ENCODE measurements at places on chromosomes 12 and 14.
A peak's percentile ranks its signal among the peaks of the same experiment; 100 is the strongest.

DNA sequence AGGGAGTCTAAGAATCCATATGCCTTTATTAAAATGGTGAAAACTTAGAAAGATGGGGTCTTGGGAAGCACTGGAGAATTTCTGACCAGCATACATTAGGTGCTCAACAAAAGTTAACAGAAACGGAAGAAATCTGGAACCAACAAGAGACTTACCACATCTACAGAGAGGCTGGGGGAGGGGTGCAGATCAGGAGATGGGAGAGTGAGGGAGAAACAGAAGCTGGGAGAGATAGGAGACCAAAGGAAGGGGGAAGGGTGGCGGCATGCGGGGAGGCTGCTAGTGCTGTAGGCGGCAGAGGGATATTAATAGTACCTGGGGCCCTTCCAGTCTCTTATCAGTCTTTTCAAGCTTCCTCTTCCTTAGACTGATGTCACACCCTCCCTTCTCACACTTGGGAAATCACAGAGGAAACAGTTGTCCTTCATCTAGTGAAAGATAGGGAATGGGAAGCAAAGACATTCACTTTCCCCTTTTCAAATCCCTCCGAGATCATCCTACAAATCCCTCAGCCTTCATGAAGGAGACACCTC lies 18.1 kb downstream of the ZBTB39 start:
- no peak for DNase-seq

DNA sequence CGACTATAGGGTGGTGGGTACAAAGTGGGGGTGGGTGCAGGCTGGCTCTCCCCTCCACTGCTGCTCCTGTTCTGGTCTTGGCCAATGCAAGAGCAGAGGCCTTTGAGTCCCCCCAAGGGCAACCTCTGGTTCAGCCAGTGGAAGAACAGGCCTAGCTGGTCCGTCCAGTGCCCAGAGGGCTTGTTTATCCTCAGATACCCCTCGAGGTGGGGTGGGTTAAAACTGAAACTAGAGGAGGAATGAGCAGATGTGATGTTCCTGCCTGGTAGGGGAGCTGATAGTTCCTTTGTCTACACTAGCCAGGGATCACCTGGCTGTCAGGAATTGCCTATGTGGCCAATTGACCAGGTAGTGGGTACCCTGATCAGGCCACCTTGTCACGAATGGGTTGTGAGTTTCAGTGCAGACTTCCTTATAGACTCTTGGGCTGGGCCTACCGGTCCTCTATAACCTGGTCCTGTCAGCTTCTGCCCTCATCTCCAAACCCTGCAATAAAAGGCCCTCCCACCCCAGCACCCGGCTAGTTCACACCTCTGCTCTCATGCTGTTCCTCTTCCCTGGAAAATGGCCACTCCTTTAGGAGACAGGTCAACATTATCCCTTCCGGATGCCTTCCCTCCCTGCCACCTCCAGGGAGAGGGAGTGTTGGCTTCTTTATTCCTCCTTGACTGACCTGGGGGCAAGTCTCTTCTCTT lies 10.7 kb upstream of the HSP90AA1 start:
- no peak for DNase-seq

- no peak for DNase-seq
Observed at GRCh38 chr14:104121142-104121541, 17.2 kb upstream of the KIF26A start.

DNA sequence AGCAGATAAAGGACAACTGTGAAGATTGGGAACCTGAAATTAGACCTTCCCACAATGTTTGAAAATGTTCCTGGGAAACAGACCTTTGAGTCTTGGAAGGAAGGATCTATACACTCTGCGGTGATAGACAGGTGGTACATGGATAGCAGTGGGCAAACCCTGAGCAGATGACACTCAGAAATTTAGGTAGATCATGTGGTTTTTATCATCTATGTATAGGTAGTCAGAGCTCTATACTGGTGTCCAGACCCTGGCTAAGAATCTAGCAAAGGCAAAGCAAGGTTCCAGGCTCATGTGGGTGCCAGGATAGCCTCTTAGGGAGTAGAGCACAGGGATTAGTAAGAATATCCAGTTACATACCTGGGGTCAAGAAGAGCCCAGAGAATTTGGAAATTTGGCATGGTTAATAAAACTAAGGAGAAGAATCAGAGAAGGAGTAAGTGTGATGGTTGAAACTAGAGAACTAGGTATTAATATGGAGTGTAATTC lies 331.2 kb upstream of the FBXO33 start:
- DNase-seq: no peak

DNA sequence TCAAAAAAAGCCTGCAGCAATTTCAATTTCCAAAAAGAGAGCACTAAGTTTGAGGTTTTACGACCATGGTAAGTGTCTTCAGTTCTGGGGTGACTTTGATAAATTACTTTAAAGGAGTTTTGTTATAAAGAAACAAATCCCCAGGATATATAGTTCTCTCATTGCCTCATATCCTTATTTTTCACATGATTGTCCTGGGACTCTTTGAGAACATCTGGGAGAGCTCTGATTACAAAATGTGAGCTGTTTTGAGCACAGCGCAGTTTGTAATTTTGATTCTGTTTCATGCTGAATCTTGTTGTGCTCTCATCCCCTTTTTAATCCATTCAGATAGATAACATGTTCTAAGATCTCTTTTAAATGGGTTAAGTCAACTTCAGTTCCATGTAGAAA lies 67.7 kb upstream of the DCN start:
- peak; percentile 63 for DNase-seq

DNA sequence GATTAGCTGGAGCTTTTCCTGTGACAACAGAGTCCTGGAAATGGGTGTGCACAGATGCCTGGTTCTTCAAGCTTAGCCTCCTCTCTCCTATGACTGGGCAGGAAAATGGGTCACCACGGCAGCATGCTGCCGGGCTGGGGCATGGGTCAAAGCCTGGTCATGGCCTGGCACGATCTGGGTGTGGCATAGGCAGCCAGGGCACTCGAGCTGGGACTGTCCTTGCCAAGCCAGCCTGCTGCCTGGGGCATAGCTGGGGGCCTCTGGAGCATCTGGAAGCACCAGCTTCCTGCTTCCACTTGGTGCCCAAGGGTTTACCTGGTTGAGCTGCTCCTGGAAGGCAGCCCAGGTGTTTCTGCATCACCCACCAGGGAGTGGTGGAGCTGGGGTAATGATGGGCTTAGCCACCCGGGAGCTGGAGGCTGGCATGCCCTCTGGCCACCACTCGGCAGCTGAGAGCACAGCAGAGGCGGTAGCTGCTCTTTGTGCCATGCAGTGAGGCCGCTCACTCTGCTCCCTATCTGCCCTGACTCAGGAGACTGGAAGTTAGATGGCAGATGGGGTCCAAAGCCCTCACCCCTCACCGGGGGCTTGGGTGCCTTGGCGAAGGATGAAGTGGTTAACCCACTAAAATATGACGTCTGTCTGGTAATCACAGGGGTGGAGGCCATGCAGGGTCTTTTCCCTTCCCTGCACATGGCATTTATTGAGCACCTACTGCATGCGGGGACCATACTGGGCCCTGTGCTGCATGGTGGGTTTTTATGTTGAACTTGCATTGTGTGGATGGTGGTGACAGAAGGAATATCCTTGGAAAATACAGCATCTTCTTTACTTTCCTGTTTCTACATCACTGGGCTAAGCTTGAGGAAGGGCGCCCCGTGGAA lies 1.7 kb downstream of the OTUB2 start:
- DNase-seq: no peak

- DNase-seq: peak; percentile 78
Observed at GRCh38 chr14:103721334-103722120, 5.9 kb downstream of the ZFYVE21 start.

- peak; percentile 22 for DNase-seq
Observed at GRCh38 chr14:102927878-102928411, 5.5 kb downstream of the AMN start.

DNA sequence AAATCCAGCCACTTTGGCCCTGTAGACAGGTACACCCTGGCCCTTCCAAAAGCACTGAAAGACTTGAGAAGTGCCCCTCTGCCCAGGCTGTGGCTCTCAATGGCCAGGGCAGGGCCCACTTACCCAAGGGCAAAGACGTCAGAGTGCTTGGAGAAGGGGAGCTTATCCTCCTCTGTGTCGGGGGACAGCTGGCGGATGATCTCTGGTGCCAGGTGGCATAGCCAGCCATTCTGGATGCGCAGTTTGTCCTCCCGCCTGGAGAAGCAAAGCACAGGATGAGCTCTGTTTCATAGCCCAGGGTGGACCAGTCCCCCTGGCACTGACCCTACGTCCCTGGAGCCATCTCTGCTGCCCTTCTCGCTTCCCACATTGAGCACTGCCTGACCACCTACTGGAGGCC lies 114.9 kb upstream of the NOS1 start:
- no peak for DNase-seq

- peak; percentile 4 for DNase-seq
Observed at GRCh38 chr14:99808154-99808505, 14.9 kb downstream of the EML1 start.

- DNase-seq: peak; percentile 96
Observed at GRCh38 chr12:95173392-95174251, 43.6 kb downstream of the FGD6 start.

- DNase-seq: no peak
Observed at GRCh38 chr12:39372929-39373328, 70.0 kb downstream of the KIF21A start.

Measured in choroid plexus epithelial cell (primary cell).